Dermis blood vessel endothelial cell (primary cell): ENCODE measurements at places on chromosomes 16 and 17.

DNA sequence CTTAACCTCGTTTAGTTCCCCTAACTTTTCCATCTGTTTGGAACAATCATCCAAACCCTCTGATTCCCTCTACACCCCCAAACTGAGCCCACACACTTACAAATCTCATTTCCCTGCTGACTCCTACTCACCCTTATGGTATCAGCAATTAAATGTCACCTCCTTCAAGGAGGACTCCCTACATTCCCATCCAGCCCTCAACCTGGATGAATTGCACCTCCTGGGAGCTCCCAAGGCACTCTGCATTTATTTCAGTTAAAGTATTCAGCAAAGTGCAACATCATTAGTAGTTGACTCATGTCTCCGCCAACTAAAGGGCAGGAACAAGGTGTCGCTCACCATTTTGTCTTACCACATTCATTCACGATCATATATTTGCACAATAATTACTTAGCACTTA lies 353.5 kb downstream of the TMEM114 start:
- no peak for DNase-seq

GRCh38 chr17:13429201-13429600 lies 172.5 kb downstream of the HS3ST3A1 start:
- DNase-seq: no peak

DNA sequence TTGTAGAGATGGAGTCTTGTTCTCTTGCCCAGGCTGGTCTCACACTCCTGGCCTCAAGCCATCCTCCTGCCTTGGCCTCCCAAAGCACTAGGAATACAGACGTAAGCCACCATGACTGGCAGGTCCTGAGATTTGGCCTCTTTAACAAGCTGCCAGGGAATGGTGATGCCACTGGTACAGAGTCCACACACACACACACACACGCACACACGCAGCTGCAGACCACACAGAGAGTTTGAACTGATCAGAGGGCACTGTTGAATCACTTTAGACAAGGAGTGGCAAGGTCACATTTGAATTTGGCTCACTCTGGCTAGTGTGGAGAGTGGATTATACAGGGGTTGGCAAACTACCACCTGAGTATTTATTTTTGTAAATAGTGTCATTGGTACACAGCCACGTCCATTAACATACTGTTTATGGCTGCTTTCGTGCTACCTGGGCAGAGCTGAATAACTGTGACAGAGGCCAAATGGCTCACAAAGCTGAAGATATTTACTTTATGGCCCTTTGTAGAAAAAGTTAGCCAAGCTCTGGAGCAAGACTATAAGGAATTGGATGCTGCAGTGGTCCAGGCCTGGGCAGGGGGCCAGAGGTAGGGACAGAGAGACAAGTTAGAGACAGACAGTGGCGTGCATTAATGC lies 9.9 kb downstream of the ITPRIPL2 start:
- DNase-seq: no peak

DNA sequence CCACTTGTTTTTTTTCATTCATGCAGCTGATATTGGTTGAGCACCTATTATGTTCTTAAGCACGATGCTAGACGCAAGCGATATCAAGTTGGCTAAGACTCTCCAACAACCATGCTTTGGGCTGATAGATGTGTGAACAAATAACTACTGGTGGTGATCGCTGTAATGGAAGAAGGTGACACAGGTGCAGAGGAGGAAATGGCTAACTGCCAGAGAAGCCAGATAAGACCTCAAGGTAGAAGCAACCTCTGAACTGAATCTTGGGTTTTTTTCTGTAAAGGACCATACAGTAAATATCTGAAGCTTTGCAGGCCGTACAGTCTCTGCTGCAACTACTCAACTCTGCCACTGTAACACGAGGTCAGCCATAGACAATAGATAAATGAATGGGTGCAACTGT lies 97.9 kb downstream of the C17orf67 start:
- DNase-seq: no peak

DNA sequence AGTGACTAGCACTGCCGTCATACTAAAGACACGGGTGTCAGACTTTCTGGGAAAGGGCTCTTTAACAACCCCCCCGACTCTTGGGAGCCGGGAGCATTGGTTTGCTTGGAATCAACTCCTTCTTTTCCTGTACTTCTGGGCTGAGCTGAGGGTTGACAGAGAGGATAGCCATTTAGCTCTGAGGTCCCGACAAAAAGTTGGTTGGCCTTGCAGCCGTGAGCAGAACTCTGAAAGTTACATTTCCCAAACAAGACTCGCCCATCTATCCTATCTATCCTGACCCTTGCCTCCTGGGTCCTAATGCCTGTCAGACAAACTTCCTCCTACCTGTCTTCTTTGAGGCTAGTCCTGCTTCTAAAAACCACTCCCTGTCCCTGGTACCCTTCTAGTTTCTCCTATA lies 460.8 kb upstream of the TOM1L1 start:
- no peak for DNase-seq

- no peak for DNase-seq
These were observed 29.1 kb upstream of the SHCBP1 start for GRCh38 chr16:46650254-46650623.

- DNase-seq: no peak
These were observed 13.1 kb downstream of the SKA2 start for GRCh38 chr17:59141860-59142259.

- DNase-seq: no peak
These were observed 57.0 kb downstream of the SHISA9 start for GRCh38 chr16:12958366-12958765.

- no peak for DNase-seq
These were observed 618 bp downstream of the RUSF1 start for GRCh38 chr16:31507617-31507928.

- no peak for DNase-seq
These were observed 28.8 kb downstream of the NLRC3 start for GRCh38 chr16:3548445-3548844.

- peak; percentile 83 for DNase-seq
These were observed 18.5 kb downstream of the PLLP start for GRCh38 chr16:57265850-57266530.

DNA sequence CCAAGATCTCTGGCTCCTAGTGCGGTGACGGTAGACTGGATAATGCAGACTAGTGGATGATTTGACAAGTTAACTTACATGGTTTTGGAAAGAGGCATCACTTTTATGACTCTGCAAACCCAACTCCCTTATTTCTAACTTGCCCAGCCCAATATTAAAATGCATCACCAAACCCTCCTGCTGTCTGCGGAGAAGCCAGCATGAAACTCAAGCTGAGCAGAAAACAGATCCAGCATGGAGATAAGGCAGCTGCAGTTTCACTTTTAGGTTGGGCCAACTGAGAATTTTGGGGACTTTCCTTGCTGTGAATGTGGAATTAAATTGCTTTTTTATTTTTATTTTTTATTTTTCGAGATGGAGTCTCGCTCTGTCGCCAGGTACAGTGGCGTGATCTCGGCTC lies 27.8 kb downstream of the CDH1 start:
- no peak for DNase-seq

- DNase-seq: peak; percentile 91
These were observed 20.1 kb downstream of the CD7 start for GRCh38 chr17:82297280-82297713.

GRCh38 chr17:72413077-72414031 lies 292.5 kb downstream of the SOX9 start:
- DNase-seq: no peak

- DNase-seq: no peak
These were observed 5.1 kb downstream of the ZNRF1 start for GRCh38 chr16:75003931-75004330.

DNA sequence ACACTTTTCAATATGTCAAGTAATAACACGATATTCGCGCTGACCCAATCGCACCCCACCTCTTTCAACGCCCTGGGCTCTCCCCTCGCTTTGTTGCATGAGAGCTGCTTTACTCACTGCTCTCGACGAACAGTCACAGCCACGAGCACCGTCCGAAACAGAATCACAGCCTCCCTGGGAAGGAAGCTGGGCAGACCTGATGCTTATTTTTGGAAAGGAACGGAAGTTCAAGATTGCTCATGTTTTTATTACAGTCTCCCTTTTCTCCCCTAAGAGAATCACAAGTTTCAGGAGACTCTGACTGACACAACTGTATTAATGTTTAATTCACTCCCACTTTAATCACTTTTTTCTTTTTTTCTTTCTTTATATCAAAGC lies 67.8 kb downstream of the ANKRD11 start:
- peak; percentile 78 for DNase-seq

- no peak for DNase-seq
These were observed 31.2 kb downstream of the CIBAR2 start for GRCh38 chr16:85081038-85081437.

DNA sequence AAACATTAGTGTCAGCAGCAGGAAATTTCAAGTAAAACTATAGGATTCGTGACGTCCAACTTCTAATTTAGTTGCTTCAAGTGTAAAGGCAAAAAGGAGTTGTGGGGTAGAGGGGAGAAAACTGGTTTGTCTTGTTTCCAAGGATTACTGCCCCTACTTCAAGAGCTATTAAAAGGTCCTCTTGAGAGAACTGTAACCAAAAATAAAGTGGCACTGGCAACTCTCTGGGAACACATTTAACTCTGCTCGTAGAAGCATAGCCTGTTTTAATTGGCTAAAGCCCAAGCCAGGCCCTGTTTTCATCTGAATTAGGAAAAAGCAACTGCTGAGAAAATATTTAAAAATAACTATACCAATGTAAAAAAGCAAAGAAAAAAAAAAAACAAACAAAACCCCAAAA lies 51.8 kb upstream of the AKAP1 start:
- no peak for DNase-seq

DNA sequence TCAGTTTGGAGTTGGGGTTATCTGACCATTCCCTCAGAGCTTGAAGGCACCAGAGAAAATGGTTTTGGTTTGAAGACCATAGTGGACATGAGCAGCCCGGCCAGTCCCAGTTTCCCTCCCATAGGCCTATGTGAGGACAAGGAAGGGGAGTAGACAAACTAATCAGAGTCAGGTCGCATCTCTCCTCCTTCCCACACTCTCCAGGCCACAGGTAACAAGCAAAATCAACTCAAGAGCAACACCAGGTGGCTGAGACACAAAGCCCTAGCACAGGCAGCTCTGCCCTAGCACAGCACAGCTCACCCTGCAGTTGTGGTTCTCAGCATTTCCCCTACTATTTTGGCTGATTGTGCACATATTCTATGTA lies 7.2 kb downstream of the SUPT4H1 start:
- DNase-seq: no peak

DNA sequence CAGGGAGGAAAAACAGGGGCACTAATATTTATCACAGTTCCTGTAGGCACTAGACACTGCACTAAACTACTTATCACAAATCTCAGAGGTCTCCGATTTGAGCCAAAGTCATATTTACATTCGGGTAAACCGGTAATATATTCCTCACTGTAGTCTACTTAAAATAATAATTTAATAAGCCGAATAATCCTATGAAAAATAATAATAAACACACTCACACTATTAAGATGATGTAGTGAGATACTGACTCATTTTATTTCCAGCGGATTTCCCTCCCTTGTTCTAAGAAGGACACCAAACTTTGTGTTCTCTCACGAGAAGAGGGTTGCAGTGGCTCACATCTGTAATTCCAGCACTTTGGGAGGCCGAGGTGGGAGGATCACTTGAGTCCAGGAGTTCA lies 36.6 kb upstream of the TNRC6A start:
- no peak for DNase-seq

GRCh38 chr17:1202291-1202690 lies 22.5 kb upstream of the ABR start:
- DNase-seq: no peak

GRCh38 chr17:4003501-4004421 lies 39.5 kb upstream of the ATP2A3 start:
- DNase-seq: no peak

DNA sequence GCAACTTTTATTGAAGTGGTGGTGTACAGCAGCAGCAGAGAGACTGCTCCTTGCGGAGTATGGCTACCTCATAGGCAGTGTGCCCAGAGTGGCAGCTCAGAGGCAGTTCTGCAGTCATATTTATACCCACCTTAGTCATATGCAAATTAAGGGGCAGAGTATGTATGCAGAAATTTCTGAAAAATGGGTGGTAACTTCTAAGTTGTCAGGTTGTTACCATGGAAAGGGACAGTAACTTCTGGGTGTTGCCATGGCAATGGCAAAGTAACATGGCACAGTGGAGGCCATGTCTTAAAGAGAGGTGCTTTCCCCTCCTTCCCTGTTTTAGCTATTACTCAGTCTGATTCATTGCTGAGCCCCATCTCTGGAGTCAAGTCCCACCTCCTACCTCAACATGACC lies 53.4 kb downstream of the MEOX1 start:
- peak; percentile 66 for DNase-seq

DNA sequence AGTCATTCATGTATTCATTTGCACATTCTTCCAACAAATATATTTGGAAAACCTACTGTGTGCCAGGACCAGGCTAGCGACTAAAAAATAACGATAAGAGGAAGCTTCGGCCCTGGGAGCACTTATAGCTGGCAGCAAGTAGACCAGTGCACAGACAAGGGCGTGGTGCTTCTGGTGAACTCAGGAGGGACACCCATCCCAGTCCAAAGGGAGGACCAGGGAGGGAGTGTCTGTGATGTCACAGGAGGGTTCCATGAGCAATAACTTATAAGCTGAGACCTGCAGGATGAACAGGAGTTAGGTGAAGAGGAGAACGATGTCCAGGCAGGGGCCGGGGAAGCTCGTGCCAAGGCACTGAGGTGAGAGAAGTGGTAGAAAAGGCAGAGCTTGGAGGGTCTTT lies 17.4 kb upstream of the PHOSPHO1 start:
- DNase-seq: no peak

- peak; percentile 31 for DNase-seq
These were observed 4.0 kb downstream of the WNK4 start for GRCh38 chr17:42784409-42784808.

DNA sequence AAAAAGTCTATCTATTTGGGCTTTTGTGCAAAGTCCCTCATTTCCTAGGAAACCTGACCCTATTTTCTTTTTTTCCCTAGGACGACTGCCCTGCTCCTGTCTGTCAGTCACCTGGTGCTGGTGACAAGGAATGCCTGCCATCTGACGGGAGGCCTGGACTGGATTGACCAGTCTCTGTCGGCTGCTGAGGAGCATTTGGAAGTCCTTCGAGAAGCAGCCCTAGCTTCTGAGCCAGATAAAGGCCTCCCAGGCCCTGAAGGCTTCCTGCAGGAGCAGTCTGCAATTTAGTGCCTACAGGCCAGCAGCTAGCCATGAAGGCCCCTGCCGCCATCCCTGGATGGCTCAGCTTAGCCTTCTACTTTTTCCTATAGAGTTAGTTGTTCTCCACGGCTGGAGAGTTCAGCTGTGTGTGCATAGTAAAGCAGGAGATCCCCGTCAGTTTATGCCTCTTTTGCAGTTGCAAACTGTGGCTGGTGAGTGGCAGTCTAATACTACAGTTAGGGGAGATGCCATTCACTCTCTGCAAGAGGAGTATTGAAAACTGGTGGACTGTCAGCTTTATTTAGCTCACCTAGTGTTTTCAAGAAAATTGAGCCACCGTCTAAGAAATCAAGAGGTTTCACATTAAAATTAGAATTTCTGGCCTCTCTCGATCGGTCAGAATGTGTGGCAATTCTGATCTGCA lies 12.9 kb downstream of the TMEM98 start:
- DNase-seq: no peak

DNA sequence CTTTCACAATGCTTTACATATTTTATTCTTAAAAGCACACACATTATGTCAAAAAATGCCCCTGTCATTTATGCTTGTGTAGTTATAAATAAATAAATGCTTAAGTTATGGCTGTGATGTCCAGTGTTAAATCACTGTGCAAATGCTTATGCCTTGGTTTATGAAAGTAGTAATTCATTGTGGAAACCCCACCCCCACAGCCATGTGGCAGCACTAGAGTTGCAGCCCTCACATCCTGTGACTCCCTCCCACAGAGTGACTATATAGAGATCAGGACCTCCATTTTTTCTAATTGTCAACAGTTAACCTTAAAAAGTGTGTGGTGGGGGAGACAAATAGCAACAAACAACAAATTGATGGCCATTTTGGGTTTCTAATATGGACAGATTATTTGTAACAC lies 2.4 kb downstream of the SKAP1 start:
- no peak for DNase-seq

- peak; percentile 79 for DNase-seq
These were observed 152.2 kb downstream of the SNX11 start for GRCh38 chr17:48259694-48260291.
